H9 (cell line): ENCODE measurements at places on chromosomes 7 and 10. TPM values are rescaled to one million over a fixed set of nuclear protein-coding genes. Genes with fewer than 3 reads are reported as not detected.

- DNase-seq, result no peak
These were observed 109.8 kb upstream of the NOBOX start for GRCh38 chr7:144513334-144513733.

- DNase-seq, result no peak
These were observed 84.0 kb upstream of the FAM3C start for GRCh38 chr7:121480058-121480457.

- no peak for DNase-seq
These were observed 484.2 kb upstream of the CELF2 start for GRCh38 chr10:10533437-10533836.

- peak; percentile 84 for DNase-seq
These were observed 24.7 kb downstream of the PNLIPRP3 start for GRCh38 chr10:116452338-116452720.

GRCh38 chr7:38199782-38200181, 21.7 kb downstream of the STARD3NL start:
- no peak for DNase-seq

DNA sequence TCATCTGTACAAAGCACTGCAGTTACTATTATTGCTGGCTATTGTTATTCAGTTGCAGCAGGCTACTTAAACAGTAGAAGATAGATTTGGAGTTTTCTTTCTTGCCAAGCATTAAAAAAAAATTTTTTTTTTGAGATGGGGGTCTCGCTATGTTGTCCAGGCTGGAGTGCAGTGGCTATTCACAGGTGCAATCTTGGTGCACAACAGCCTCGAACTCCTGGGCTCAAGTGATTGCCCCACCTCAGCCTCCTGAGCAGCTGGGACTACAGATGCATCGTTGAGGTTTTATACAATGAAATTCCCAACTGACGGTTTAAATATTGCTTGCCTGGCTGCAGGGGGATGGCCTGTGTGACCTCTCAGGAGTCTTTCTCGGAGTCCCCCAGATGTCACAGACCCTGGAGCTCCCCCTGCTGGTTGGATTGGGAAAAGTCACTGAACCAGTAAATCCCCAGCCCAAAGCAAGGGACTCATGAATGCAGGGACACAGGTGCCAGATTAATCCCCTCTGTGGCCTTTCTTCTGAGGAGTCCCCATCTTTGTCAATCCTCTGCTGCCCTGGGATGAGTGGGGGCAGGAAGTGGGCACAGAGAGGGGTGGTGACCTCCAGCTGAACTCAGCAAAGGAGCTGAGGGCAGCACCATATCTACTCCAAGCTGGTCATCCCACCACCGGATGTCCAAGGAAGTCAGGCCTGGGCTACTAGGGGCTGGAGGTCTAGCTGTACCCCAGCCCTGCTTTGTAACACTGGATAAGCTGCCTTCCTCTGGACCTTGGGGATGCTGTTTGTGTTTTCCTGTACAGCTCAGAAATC, 149.6 kb downstream of the C10orf105 start:
- DNase-seq, result peak; percentile 83

DNA sequence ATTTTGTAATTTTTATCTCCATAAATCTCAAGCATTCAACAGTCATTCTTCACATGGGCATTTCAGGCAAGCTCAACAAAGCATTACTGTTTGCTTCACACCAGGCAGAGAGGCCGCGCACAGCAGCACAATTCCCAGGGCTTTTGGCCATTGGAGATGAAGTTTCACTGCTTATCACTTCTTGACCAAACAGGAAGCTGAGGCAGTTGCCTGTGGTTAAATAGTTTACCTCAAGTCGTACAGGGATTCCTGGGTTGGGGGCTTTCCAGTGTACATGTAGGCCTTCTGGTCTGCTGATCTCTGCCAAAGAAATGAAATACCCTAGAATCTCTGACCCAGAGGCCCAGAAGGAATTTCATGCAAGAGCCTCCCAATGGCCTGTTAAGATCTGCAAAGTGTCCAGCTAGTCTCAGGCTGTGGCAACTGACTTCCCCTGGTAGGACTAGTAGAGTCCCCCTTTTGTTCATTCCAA, 11.2 kb upstream of the PRDX3 start:
- DNase-seq, result no peak

Gene PTN
- total RNA-seq, result 16.5 and 16.8 TPM in 2 replicates

Gene KIF5B
- total RNA-seq, result 67.9 and 70.5 TPM in 2 replicates

Gene IKZF1
- 0.48 and 0.98 TPM in 2 replicates for total RNA-seq

Gene DNAJB12
- total RNA-seq, result 25.9 and 27.6 TPM in 2 replicates

Gene SPDYE5
- not detected in 2 replicates for total RNA-seq

Gene TMEM270
- total RNA-seq, result not detected in 2 replicates
